Central memory CD8-positive, alpha-beta T cell (primary cell): ENCODE measurements at places on chromosomes 6 and 20.

GRCh38 chr20:6579417-6579816, 188.1 kb upstream of the BMP2 start:
- no peak for DNase-seq

GRCh38 chr6:54515713-54516112, 207.5 kb downstream of the TINAG start:
- no peak for DNase-seq

DNA sequence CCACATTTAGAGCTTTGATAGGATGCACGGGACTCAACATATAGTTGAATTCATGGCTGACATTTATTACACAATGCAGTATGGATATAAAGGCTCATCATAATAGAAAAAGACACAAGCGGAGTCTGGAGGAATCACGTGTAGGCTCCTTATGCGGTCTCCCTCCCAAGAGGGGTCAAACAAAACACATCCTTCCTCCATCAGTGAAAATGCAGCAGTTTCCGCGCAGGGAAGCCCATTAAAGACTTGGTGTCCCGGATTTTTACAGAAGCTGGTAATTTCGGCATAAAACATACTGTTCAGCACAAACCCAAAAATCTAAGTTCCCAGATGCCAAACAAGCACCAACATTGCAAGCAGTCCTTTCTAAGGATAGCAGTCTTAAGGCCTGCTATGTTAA, 1.1 kb downstream of the USP45 start:
- DNase-seq: no peak

- DNase-seq: no peak
Measured at GRCh38 chr6:100979267-100979666, 98.1 kb upstream of the ASCC3 start.

- DNase-seq: no peak
Measured at GRCh38 chr6:166450167-166450873, 67.6 kb upstream of the MPC1 start.

DNA sequence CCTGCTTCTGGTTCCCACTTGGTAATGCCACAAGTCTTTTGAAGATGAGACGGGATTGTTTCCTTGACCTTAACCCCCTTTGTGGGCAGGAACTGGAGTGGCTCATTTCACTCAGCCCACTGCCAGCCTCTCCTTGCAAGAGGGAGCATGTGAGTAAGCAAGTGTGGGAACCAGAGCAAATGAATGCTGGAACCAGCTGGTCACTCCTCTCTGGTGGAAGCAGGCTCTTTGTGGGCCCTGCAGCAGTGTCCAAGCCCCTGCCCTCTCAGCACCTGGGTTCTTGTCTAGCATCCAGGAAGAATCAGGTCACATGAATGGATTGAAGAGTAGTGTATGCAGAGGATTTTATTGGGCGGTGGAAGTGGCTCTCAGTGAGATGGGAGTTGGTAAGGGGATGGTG, 944.5 kb downstream of the QKI start:
- no peak for DNase-seq

DNA sequence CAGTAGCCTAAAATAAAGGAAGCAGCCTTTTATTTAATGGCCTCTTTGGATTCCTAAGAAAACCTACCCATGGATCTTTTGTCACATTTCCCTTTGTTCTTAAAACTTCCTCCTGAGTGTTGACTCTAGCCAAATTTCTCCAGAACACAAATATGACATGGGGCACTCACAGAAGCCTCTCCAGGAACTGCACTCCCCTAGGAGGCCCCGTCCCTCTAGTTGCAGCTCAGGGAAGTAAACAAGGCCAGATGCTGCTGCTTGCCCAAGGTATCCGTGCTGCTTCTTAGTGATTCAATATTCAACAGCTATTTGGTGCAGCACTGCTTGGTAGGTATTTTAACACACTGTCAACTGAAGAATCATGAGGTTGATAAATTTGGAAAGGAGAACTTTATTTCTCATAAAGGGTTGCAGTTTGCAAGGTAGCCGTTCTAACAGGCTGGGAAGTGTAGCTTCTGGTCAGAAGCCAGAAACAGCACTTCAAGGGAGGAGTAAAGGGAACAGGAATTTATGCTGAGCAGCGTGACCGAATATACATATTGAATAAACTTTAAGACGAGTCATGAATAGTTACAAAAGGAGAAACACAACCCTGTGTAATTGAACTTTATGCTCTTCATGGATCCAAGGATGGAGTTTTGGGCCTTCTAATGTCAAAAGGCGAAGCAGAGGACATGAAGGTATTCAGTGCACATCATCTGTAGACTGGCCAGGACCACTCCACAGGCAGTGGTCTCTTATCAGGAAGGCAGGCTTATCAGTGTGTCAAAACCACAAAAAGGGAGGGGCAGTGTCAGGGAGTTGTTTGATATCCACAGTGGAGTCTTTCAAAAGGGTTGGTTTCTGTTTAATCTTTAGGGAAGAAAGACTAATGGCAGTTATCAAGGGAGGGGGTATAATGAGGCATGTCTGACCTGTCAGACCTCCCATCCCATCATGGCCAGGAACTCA, 63.3 kb downstream of the CD24 start:
- DNase-seq: no peak

DNA sequence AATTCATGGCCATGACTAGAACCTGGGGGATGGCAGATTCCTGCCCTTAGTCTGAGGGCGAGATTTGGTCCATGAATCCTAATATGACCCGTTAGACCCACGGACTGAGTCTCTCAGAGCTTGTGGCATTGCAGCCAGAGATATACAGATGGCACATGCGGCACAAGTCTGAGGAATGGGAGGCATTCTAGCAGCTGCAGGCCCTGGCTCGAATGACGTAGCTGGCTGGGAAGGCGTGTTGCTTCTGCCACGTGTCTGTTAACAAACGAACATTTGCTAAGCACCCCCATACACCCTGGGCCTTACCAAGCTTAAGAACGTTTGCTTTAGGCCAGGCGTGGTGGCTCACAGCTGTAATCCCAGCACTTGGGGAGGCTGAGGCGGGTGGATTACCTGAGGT, 68.0 kb downstream of the CD164 start:
- no peak for DNase-seq

DNA sequence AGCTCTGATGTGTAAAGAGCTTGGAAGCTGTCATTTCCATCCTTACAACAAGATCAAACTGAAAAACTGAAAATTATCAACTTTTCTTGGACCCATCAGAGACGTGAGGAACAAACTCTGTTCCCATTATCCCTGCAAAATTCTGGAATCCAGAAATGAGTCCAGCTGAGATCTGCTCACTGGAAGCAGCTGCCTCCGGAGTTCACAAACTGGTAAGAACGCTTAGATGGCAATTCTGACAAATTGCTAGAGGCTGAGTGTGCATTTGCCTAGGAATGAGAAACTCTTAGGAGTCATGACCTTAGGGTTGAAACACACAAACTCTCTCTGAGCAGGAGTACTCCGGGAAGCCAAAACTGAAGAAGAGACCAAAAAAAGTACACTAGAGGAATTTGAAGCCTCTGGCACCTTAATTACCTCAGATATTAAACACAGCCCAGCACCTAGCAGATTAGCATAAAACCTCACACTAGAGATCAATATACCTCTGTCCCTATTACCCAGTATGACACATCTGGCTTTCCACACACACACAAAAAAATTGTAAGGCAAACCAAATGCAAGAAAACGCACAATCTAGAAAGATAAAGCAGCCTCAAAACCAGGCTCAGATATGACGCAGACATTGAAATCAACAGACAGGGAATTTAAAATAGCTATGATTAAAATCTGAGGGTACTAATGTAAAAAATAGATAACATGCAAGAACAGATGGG, 233.5 kb upstream of the SGK1 start:
- DNase-seq: no peak

DNA sequence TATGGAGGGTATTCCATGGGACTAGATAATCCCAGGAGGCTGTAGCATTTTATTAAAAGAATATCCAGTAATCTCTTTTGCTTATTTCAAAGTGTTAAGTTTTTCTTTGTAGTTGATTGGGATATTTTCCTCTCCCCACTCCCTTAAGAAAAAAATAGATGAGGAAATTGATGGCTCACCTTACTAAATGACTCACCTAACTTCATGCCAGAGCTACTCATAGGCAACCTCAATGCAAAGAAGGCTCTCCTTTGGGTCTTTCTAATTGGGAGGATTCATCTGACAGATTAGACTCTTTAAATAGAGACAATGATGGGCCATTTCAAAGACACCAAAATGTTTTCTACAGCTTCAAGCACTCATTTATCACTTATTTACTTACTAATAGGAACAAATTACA, 528.5 kb upstream of the BTBD3 start:
- no peak for DNase-seq

DNA sequence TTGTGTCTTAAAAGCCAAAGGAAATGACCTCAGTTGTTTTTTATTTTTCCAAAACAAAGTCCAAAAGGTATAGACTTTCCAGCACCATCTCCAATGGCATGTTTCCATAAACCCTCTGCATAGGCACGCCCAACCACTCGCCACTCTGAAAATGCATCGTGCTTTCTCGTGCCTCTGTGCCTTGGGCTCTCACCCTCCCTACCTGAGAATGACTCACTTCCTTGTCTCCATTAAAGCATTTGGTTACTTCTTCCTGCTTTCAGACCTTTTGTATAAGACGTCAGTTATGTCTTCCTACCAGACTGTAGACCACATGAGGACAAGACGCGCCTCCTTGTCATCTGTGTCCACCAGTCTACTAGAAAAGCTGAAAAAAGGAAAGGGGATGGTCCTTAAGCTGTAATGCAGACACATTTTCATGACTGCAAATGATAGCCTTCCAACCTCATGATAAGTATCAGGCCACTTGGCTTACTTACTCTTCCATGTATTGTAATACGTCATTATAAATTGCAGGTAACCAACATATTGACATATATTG, 61.2 kb upstream of the CDYL start:
- DNase-seq: no peak

- DNase-seq: no peak
Measured at GRCh38 chr6:140040396-140040795, 665.9 kb upstream of the CITED2 start.

DNA sequence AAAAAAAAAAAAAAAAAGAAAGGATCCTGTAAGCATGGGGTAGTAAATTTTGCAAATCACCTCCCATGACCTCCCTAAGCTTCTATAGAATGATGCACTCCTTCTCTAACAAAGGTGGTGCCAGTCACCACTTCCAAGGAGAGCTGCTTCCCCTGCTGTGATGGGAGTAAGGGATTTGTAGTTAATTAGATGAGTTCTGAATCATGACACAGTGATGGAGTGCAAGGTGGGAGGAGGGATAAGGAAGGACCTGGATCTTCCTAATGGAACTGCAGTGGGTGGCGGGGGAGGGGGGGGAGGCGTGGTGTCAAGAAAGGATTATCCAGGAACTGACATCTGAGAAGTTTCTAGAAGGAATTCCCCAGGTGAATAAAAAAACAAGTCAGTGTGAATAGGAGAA, 47.8 kb downstream of the NRN1 start:
- no peak for DNase-seq

DNA sequence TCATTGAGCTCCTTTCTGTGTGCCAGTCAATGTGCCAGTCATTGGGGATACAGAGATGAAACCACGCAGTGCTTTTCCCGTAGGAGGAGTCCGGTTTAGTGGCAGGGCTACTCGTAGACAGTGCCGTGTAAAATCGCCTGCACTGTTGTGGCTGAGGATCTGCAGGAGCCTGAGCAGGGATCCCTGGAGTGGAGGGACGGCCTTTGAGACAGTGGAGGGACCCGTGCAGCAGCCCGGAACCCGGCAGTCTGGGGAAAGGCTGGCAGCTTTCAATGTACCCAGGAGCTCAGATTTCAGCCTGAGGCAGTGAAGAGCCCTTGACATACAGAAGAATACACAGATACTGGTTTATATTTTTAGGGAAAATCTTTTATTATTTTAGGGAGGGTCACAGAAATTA, 203.3 kb downstream of the ARID1B start:
- no peak for DNase-seq

DNA sequence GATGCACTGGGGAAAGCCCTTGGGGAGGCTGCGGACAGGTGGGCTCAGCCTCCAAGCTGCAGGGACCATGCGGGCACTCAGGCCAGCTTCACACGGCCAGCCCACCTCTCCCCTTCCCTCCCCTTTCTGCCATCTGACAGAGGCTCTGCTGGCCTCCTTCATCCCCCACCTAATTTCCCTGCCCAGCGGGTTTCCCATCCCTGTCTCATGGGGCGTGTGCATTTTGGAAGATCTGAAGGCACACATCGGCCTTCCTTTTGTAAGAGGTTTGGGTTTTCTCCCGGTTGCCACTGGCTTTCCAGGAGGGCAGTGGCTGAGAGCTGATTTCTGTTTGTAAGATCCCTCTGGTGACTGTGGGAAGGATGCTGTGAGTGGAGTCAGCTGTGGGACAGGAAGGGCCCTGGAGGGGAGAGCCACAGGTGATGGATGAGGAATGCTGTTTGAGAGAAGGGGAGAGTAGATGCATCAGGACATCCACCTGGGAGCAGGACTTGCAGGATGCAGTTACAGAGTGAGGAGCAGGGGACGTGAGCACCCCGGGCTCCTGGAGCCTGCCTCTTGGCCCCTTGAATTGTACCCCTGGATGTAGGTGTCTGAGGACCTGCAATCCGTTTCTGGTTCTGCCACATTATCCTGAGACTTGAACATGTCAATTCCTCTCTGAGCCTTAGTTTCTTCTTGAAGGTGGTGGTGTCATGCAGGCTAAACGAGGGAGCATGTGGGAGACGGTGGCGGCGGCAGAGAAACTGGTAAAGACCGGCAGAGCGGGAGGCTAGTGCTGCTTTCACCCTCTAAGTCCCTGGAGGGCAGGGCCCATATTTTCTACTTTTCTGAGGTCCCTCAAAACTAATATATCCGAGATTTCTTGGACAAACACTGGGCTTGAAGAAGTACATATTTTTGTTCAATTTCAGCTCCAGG, 5.9 kb upstream of the TUBB1 start:
- DNase-seq: no peak

DNA sequence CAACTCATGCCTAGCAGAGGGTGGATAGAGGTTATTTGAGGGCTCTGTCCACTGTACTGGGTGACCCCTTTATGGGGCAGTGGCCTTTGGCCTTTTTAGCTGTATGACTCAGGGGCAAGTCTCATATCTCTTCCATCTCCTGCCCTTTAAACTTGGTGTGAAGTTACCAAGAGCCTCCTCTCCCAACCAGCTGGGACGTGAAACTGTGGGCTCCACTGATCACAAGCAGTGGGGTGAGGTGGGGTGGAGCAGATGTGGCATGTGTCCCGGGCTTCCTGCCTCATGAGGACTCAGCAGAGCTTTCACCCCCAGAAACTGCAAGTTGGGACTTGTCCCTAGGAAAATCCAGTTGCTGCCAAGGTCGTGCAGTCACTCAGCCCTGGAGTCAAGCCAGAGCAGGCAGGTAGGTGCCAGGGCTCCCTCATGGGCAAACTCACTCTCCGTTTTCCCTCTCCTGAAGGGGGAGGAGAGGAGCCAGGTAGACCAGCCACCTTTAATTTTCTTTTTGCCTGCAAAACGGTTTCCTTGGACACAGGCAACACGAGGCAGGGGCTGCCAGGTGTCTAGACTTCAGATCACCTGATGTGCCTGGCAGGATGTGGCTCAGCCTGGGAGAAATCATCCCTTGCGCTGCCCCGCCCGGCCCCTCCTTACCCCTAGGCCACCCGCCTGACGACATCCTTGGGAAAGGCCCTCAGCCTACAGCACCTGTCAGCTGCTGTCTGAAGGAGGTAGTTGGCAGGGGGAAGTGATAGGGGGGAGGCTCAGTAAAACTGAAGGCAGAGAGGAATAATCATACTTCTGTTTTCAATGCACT, 4.0 kb downstream of the CDKN1A start:
- peak; percentile 48 for DNase-seq
